ENCODE measurements at places on chromosomes 1 and 21.

GRCh38 chr1:12485231-12486058 lies 132.6 kb downstream of the DHRS3 start:
- no peak for DNase-seq

DNA sequence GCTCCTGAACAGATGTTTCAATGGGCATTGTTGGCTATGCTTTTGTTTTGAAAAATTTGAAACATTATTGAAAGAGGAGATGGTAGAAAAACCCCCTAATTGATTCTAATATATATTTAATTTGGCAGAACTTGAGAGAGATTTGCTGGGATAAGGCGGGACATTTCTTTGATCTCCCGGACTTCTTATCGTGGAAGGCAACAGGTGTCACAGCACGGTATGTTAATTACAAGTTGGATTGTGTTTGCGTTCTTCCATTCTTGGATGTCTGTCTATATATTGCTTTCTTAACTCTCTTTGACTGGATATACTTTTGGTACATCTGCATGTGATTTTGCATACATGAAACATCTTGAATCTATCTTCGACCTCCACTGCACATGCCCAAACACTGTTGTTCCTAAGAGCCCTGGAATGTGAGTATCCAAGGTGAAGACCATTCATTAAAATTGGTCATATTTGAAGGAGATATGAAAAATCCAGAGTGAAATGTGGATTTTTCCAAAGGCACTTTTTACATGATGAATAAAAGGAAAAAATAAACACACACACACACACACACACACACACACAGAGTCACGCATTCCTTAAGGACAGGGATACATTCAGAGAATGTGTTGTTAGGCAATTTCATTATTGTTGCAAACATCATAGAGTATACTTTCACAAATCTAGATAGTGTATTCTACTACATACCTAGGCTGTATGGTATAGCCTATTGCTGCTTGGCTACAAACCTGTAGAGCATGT lies 81.9 kb downstream of the FGGY start:
- no peak for DNase-seq

DNA sequence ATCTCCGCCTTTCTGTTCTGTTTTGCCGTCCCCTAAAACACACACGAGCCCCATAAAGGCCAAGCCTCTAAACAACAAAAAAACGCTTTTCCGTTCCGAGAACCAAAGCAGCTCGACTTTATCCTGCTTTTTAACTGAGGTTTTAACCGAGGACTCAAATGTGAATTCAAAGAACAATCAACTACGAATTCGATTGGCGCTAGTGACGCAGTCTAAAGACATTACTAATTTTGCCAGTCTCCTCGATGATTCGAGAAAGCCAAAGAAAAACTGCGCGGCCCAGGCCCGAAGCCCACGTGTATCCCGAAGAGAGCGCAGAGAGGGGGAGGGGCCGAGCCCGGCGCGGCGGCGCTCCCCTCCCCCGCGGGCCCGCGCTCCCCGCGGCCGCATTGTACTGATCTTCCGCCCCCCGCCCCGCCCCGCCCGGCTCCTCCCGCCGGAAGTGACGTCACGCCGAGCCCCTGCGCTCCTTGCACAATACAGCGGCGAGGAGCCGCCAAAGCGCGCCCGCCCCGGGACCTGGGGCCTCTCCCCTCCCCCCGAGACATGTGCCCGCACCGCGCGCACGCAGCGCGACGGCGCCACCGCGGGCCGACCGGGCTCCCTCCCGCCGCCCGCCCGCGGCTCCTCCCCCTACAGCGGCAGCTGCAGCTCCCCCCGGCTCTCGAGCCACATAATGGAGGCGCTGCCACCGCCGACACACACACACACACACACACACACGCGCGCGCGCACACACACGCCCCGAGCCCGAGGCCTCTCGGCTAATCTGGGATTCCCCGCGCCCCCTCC lies 1.4 kb downstream of the HNRNPU start:
- peak; percentile 96 for DNase-seq

DNA sequence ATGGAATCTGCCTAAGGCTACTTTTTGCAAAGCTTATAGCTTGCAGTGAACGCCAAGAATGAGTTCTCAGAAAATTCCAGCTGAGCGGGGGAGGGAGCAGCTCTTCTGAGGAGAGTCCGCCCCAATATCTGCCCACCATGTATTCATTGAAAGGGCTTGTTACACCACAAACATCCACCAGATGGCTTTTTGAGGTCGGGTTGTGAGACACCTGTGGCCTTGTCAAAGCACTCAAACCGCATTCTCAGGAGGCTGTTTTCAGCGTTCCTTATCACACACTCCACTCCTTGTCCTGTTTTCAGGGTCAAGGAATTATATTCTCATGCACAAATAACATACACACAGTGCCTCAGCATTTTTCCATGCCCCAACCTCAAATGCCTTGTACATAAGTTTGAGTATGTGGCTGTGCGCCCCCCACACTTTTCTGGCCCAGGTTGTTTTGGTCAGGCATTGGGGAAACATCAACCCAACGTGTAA lies 3.9 kb upstream of the C4BPB start:
- DNase-seq: peak; percentile 75

GRCh38 chr1:6223617-6224016 lies 12.1 kb downstream of the ICMT start:
- no peak for DNase-seq

- no peak for DNase-seq
Observed at GRCh38 chr1:93620841-93621210, 60.8 kb downstream of the BCAR3 start.

GRCh38 chr1:23908453-23909341 lies 4.5 kb downstream of the CNR2 start:
- no peak for DNase-seq

- no peak for DNase-seq
Observed at GRCh38 chr1:95542936-95543335, 308.9 kb downstream of the RWDD3 start.

Data from NCI-H1436 (cell line).